ENCODE measurements at places on chromosomes 2 and 18. TPM values are rescaled to one million over a fixed set of nuclear protein-coding genes. Genes with fewer than 3 reads are reported as not detected.

Gene GAREM2
- 0.05 TPM for total RNA-seq

Gene ZC3H15
- total RNA-seq, result 64.8 TPM

Gene ARL4C
- 24.6 TPM for total RNA-seq

Gene CFAP65
- total RNA-seq, result not detected

Gene LINC00305
- not detected for total RNA-seq

Gene SERPINB13
- 44.9 TPM for total RNA-seq

Gene FZD7
- 6.8 TPM for total RNA-seq

Gene LYG2
- not detected for total RNA-seq

Gene DAW1
- 0.35 TPM for total RNA-seq

Gene RUFY4
- not detected for total RNA-seq

Gene RAPGEF4
- 1.4 TPM for total RNA-seq

Gene SPAST
- total RNA-seq, result 12.6 TPM

Gene ANKMY1
- total RNA-seq, result 6.9 TPM

Gene TXNDC2
- not detected for total RNA-seq

Gene GRHL1
- 33.9 TPM for total RNA-seq

Gene SLC9A4
- not detected for total RNA-seq

Gene GREB1L
- 1.5 TPM for total RNA-seq

Measured in airway epithelial cell (primary cell).